ENCODE measurements at places on chromosomes 12 and 14.

DNA sequence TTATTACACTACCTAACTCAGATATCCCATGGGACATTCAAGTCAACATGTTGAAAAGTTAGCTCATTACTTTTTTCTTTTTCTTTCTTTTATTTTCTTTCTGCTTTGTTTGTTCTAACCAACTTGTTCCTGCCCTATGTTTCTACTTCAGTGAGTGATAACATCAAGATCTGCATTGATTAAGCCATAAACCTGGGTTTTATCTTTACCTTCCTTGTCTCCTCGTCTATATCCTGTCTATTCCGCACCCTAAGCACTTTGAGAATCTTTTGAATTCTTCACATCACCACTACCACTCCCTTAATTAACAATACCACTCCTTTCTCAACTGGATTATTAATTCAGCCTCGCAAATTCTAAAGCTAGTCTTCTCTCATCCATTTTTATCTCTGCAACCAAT is 81.9 kb upstream of the AVPR1A start:
- DNase-seq = no peak

DNA sequence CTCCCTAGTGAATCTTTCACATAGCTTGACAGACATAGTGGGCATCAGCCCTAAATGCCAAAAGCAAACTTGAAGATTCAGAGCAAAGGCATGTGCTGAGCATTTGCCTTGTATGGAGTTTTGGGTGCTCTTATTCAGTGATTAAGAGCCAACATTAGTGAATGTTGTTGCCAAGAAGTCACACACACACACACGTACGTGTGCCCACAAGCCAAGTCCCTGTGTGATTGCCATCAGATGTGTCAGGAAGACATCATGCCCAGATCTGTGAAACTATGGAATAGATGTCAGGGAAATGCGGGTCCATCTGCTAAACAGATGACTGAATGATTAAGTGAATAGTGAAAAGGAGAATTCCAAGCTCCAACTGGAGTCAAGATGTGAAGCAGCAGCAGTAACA is 149.0 kb downstream of the AKAP6 start:
- no peak for DNase-seq

- no peak for DNase-seq
Measured at GRCh38 chr14:77240336-77240915, 30.6 kb downstream of the NGB start.

DNA sequence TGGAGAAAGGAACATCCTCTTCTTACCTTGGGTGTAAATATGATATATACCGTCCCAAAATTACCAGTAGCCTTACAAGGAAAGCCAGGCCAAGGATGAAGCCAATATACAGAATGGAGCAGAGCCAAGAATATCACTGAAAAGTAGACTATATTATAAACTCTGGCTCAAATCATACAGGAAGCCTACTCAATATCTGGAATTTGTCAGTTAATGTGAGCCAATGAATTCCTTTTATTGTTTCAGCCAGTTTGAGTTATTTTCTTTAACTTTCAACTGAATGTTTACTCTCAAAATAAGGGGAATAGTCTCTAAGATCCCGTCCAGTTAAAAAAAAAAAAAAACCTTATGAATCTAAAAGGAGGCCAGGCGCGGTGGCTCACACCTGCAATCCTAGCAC is 9.8 kb upstream of the DENND5B start:
- no peak for DNase-seq

GRCh38 chr12:22334410-22335100 is at the start of gene ST8SIA1:
Gene ST8SIA1 (minus strand): TSS chr12:22334707. CDS start chr12:22334232, 475 bp downstream.
- no peak for DNase-seq

DNA sequence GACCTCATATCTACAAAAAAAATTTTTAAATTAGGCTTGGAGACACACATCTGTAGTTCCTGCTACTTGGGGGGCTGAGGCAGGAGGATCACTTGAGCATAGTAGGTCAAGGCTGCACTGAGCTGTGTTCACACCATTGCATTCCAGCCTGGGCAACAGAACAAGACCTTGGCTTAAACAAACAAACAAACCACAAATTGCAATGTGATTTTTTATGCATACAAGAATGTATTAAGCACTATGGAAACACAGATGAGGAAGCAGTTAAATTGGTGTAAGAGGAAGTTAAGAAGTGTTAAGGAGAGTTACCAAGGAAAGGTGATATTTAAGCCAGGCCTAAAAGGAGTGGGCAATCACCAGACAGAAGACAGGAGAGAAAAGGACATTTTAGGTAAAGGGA is 83.6 kb upstream of the HECTD1 start:
- no peak for DNase-seq

- no peak for DNase-seq
Measured at GRCh38 chr12:60196366-60196765, 600.5 kb downstream of the SLC16A7 start.

- no peak for DNase-seq
Measured at GRCh38 chr12:122422730-122423257, 325 bp upstream of the CLIP1 start.

GRCh38 chr12:3097836-3098235 is 20.7 kb downstream of the TSPAN9 start:
- DNase-seq = no peak

DNA sequence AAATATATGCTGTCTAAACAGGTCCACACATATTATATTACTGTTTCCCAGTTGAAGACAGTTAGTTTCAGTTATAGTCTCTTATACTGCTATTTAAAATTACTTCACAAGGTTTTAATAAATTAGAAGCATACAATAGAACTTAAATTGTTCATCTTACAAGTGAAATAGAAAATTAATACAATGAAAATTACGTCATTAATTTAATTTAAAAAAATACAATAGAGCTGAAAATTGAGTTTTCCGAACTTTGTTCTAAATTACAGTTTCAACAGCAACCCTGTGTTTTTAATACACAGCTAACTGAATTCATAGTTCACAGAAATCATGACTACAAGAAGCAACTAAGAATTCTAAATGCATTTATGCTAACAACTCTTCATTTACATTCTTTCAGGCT is 525.7 kb upstream of the FOXG1 start:
- DNase-seq = no peak

GRCh38 chr12:5258926-5259325 is 173.0 kb upstream of the NTF3 start:
- DNase-seq = no peak

- no peak for DNase-seq
Measured at GRCh38 chr14:62123961-62124360, 361.7 kb downstream of the SNAPC1 start.

- DNase-seq = no peak
Measured at GRCh38 chr14:93017301-93017797, 94.4 kb downstream of the CHGA start.

All from left renal pelvis (tissue), 4 donors.